ENCODE measurements at places on chromosomes 16 and 17. TPM values are rescaled to one million over a fixed set of nuclear protein-coding genes. Genes with fewer than 3 reads are reported as not detected.

GRCh38 chr17:29279397-29280070 lies 14.4 kb downstream of the NUFIP2 start:
- DNase-seq: no peak

GRCh38 chr16:69711115-69711740 lies 15.1 kb downstream of the NQO1 start:
- DNase-seq: no peak

DNA sequence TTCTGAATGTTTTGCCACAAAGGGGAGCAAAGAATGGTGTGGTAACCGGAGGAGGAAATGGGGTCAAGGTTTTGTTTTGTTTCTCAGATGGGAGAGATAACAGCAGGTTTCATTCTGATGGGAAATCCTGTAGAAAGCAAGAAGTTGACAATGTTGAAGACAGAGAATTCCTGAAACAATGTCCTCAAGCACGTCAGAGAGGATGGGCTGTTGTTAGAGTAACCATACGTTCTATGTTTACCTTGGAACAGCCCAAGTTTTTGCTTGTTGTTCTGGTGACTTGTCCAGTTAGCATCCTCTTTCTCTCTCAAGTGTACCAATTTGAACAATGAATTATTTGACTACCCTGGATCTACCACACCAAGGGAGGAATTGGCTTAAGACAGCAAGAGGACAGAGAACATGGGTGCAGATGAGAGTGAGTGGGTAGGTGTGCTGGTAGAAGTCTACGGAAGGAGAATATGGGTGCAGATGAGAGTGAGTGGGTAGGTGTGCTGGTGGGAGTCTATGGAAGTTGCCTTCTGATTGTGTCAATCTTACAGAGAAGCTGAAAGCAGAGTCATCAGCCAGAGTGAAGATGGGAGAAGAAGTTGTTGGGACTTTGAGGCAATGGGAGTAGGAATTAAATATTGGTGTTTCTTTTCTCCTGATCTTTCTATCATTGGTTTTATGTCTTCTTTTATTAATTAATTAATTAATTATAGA lies 14.8 kb upstream of the NSRP1 start:
- DNase-seq: no peak

DNA sequence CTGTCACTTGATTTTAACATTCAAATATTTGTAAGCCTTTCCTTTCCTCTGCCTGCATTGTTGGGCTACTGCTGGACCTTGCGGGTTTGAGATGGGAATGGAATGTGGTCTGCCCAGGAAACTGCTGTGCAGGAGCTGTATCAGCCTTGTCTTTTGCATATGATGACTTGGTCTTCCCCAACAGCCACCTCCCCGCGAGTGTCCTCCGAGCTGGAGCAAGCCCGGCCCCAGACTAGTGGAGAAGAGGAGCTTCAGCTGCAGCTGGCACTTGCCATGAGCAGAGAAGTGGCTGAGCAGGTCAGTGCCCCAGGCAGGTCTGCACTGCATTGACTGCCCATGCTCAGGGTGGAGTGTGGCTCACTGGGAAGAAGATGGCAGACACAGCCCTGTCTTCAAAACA lies 52.8 kb downstream of the B9D1 start:
- no peak for DNase-seq

Gene SEPTIN12
- total RNA-seq: not detected
